ENCODE measurements at places on chromosomes 12 and 14.

- no peak for DNase-seq
Measured at GRCh38 chr12:97757481-97758193, 295.0 kb downstream of the RMST start.

GRCh38 chr14:105709281-105710118 is 183.1 kb downstream of the TMEM121 start:
- DNase-seq, result no peak

DNA sequence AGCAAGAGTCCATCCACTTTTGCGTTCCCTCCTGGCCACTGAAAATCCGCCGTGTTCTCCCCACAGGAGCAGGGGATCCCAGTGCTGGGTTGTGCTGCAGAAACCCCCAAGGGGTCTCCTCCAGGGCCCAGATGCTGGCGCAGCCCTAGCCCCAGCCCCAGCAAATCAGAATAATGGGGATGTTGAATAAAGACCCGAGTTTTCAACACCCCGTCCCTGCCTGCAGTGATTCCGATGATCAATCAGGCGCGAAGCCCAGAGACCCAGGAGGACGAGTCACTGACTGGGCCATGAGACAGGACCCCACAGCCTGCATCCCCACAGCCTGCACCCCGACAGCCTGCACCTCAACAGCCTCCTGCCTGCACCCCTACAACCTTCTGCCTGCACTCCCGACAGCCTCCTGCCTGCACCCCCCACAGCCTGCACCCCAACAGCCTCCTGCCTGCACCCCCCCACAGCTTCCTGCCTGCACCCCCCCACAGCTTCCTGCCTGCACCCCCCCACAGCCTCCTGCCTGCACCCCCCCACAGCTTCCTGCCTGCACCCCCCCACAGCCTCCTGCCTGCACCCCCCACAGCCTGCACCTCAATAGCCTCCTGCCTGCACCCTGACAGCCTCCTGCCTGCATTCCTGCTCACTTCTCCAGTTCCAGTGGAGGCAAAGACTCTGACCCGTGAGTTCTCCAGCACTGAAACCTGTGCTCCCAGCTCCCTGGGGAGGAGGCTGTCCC is 37.2 kb downstream of the TNFAIP2 start:
- DNase-seq, result no peak

DNA sequence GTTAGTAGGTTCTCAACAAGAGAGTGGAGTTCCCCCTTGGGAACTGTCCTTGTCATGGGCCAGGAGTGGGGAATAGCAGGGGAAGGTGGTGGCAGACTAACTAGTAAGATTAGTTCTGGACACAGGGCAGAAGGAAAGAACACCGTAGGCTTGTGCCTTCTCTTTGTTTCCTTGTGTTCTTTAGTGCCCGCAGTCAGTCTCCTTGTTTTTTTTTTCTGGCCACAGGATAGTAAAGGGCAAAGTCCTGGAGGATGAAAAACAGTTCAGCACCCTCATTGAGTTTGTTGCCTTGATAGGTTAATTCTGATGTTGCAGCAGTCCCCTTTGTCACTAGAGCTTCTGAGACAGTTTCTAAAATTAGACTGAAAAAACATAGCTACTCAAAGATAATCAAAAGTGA is 8.4 kb downstream of the PEX5 start:
- DNase-seq, result no peak

DNA sequence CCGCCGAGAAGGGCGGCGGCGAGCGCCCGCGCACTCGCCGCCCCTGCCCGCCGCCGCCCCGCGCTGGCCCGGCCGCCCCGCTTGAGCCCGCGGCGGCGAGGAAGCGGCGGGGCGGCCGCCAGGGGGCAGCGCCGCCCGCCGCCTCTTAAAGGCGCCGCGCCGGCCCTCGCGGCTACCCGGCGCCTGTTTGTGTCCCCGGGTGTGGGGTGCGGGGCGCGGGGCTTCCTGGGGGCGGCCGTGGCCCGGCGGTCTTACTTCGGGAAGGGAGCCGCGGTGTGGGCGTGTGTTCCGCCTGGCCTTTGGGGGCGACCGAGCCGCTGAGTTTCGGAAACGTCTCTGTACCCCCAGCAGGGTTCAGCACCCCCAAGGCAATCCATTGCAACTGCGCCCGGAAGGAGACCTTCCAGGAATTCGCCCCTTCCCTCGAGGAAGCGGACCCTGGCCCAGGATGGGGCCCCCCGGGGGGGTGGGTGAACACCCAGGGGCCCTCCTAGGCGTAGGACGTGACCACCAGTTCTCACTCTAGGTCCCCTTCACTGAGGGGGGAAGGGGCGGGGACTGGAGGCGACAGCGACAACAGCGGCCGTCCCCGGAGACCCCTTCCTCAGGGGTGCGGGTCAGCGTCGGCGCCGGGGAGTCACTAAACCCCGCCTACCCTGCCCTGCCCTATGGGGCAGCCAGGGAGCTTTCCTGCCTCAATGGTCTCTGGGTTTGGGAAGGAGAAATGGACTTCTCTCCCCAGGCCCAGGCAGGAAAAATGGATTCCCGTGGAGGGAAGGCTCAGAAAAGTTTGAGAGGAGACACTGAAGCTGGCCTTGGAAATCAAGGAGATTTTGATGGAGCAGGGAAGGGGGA is at the start of gene ITPK1:
TSS of gene ITPK1 (minus strand) at position 105 of the 855 bp plus-strand sequence. CDS start 762 bp downstream, outside the sequence.
- peak; percentile 63 for DNase-seq

GRCh38 chr12:7376196-7376595 is 67.8 kb downstream of the CD163L1 start:
- no peak for DNase-seq

GRCh38 chr12:21384261-21384660 is 11.6 kb downstream of the IAPP start:
- no peak for DNase-seq

- no peak for DNase-seq
Measured at GRCh38 chr12:68776976-68777610, 30.9 kb upstream of the MDM2 start.

GRCh38 chr12:89059721-89060541 is 292.4 kb downstream of the DUSP6 start:
- no peak for DNase-seq

Data from glutamatergic neuron (in vitro differentiated cells).